ENCODE measurements at places on chromosomes 7 and 10.

DNA sequence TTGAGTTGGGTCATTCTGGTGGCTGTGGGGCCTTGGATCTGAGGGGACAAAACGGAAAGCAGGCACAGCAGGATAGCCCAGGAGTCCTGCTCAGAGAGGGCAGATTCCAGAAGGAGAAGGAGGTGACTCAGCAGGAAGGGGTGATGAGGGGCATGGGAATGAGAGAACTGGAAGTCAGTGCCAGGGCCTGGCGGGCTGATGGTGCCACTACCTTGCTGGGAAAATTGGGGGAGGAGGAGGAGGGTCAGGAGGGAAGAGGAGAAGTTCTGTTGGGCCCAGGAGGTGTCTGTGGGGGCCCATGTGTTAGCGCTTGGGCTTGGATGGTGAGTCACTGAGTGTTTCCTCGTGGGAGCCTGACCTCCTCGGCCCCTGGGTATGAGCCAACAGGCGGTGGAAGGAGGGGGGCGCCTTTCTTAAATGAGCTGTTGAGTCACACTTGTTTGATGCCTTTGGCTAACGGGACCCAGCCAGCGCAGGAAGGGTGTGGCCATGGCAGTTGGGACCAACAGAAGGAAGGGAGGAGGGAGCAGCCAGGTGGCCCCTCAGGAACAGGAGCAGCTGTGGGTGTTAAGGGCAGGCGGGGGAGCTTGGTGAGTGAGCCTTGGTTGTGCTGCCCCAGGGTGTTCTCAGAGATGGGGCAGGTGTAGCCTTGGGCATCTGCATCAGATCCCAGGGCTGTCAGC lies 130.0 kb upstream of the BTBD16 start:
- DNase-seq, result peak; percentile 97

DNA sequence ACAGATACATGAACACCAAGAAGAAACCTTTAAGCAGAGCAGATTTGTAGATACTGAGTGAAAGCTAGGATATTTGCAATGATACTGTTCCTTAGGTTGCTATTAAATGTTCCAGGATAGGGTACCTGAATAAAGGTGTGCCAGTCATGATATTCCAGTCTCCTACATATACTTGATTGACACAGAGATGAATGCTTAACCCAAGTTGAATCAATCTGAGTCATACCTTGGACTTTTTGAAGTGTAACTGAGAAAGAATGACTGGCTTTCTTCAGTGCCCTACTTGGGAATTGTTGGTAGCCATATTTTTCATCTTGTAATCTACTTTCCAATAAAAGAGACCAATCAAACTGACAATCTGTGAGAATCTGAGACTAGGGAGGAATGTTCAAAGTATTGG lies 805.7 kb upstream of the GHITM start:
- DNase-seq, result no peak

DNA sequence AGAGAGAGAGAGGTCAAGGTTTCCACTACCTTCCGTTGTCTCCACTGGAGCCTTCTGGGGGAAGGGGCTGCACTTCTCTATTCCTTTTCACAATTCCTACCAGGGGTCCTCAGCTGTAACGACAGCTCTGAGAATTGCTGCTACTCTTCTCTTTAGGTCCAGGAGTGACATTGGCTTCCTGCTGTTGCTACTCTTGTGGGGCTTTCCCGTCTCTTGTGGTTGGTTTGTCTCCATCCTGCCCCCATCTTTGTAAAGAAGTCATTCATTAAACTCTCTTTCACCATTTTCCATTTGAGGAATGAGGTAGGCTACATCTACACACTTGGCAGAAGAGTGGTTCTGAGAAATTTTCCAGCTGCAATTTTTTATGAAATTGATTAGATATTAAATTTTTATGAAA lies 238.8 kb upstream of the LYZL1 start:
- DNase-seq, result no peak

GRCh38 chr10:31263903-31264302 lies 55.1 kb upstream of the ZEB1 start:
- no peak for DNase-seq

DNA sequence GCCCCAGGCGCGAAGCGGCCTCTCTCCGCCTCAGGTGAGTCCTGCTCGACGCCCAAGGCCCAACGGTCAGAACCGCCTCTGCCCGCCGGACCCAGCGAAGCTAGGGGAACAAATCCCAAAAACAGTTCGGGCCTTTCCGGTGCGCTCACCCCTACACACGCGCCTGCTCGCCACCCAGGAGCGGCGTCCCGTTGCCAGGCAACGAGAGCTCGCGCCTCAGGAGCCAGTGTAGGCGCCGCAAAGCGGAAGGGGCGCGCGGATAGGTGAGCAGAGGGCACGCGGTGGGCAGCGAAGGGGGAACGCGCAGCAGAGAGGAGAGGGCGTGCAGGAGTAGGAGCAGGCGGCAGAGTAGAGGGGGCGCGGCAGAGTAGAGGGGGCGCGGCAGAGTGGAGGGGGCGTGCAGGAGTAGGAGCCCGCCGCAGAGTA lies at the start of the genes DYDC1 and DYDC2:
Gene DYDC1 (minus strand): TSS at position 193 of the 426 bp plus-strand sequence. CDS start 4,154 bp downstream, outside the sequence.
Gene DYDC2 (plus strand): TSS at position 219 of the 426 bp plus-strand sequence. CDS start 5,663 bp downstream, outside the sequence.
- DNase-seq, result peak; percentile 82

DNA sequence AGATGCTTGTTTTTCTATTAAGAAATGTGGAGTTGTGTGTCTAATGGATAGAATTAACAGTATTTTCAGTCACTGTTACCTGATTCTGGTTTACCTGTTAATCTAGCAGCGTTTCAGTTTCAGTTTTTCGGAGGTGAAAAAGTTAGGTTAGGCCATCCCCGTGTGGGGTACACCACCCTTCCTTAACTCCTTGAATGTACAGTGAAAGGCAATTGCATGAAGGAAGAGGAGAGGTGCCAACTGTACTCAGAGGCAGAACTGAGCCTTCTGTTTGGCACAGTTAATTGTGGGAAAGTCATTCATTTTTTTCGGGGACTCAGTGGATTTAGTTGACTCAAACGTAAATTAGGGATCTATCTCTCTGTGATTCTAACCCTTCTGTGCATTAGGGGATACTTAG lies 35.5 kb downstream of the RPA3 start:
- no peak for DNase-seq
